ENCODE measurements at places on chromosomes 3 and 15.

DNA sequence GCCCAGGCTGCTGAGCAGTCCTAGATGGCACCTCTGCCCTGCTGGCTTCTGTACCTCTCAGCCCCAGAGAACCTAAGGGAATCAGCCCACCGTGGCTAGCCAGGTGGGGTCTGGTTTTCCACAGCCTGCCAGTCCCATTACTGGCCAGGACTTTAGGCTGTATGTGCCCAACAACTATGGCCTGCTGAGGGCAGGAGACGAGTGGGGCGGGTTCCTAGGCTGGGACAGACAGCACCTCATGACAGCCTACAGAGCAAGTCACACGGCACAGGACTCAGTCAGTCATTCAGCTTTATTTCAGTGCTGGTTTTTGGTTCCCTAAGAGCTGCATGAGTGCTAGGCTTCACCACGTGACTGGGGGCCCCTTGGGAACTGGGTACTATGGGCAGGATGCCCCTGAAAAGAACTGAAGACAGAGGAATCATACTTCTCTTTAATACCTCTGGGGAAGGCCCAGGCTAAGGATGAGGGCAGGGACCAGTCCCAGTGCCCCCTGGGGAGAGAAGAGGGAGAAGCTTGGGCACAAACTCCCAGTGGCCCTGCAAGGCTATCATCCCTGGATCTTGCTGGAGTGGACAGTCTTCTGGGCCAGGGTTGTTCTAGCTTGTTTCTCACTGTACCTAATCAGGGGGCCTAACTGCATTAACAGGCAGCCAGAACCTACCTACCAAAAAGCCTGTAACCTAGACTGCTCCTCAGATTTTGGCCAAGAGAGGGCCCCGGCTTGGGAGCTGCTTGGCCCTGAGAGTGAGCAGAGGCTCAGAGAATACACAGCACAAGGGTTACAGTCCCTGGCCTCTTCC is 14.8 kb downstream of the CLK3 start:
- no peak for DNase-seq

GRCh38 chr15:75362642-75363249 is 5.7 kb downstream of the MAN2C1 start:
- DNase-seq = no peak

DNA sequence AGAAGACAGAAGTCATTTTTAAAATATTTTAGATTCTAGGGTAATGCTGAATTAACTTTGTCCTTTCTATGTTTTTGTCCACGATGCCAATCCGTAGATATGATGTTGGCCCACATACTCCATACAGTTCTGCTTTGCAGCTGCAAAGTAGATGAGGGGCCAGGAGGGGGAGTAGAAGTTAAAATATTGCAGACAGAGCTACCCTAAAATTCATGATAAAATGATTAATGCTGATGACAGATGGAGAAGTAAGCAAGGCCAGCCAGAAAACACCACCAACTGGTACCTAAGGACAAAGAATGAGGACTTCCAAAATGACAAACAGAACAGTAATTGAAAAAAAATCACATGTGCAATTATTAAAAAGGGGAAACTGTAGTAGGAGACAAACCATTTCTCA is 756.6 kb upstream of the ARPP21 start:
- no peak for DNase-seq

DNA sequence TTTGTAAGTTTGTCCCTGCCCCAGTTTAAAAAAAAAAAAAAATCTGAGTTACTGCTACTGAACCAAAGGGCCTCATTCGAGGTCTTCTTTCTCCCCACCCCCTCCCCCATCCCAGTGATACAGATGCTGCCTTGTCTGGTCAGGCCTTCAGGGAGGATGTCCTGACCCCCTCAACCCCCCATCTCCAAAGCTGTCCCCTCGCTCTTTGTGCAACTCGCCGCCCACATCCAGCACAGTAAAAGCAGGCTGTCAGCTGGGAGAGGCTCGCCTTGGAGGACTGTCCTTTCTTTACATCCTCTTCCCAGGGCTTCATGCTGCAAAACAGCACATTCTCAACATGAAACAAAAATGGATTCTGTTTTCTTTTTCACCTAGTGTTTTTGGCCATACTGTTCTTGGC is 133.4 kb downstream of the VGLL4 start:
- no peak for DNase-seq

- DNase-seq = no peak
Measured at GRCh38 chr3:31406896-31407295, 125.8 kb upstream of the STT3B start.

DNA sequence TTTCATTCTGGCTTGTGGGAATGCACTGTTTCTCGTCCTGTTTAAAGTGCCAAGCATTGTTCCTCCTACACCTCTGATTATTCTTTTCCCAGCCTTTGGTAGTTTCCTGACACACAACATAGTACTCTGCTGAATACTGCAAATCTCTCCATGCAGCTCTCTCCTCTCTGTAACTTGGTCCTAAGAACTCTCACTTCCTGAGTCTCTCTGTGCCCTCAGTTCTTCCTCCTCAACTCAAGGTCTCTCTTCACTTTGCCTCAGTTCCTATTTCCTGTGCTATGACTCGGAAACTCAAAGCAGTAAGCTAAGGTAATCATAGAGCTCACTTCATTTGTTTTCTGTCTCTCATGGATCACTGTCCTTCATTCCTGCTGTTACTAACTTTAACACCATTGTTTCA is 113.4 kb downstream of the ZNF280D start:
- no peak for DNase-seq

GRCh38 chr3:67090474-67090873 is 92.4 kb downstream of the KBTBD8 start:
- DNase-seq = no peak

GRCh38 chr3:195803289-195803908 is 8.3 kb downstream of the MUC4 start:
- DNase-seq = no peak

DNA sequence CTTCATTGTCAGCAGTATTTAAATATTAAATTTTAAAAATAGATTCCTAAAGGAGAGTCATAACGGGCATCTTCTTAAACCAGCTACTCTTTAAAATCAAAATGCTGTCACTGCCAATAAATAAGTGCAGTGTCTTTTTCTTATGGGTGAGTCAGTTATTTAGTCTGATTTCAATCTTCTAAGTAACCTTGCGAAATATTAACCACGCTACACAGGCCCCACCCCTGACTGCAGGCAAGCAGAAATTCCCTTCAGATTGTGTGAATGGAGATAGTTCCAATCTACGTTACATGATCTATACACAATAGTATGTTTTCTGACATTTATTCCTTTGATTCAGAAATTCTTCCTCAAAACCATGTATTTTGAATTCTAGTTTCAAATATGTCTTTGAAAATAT is 141.5 kb downstream of the GADL1 start:
- DNase-seq = no peak
